ENCODE measurements at places on chromosomes 2 and 18. TPM values are rescaled to one million over a fixed set of nuclear protein-coding genes. Genes with fewer than 3 reads are reported as not detected.

The SPHKAP gene
- not detected for polyA plus RNA-seq

The PID1 gene
- polyA plus RNA-seq, result not detected

The LIPT1 gene
- polyA plus RNA-seq, result 17.4 TPM

The UGT1A9 gene
- not detected for polyA plus RNA-seq

The BCL11A gene
- polyA plus RNA-seq, result 186 TPM

The CRYBA2 gene
- not detected for polyA plus RNA-seq

The FTCDNL1 gene
- 1.3 TPM for polyA plus RNA-seq

The REG1B gene
- not detected for polyA plus RNA-seq

The SULT1C4 gene
- polyA plus RNA-seq, result not detected

The VWC2L gene
- polyA plus RNA-seq, result not detected

The GPR45 gene
- polyA plus RNA-seq, result not detected

The IL1RN gene
- not detected for polyA plus RNA-seq

All from naive B cell (primary cell).